ENCODE measurements at places on chromosomes 6 and 20. TPM values are rescaled to one million over a fixed set of nuclear protein-coding genes. Genes with fewer than 3 reads are reported as not detected.

Gene APOBEC2
- polyA plus RNA-seq, result 0.14 TPM

Gene ALDH8A1
- not detected for polyA plus RNA-seq

Gene RNF144B
- 27.9 TPM for polyA plus RNA-seq

Gene BMP7
- not detected for polyA plus RNA-seq

Gene SSTR4
- polyA plus RNA-seq, result not detected

Gene FOXC1
- polyA plus RNA-seq, result not detected

Gene ASIP
- polyA plus RNA-seq, result not detected

Gene ATRN
- 11.1 TPM for polyA plus RNA-seq

Gene TTK
- not detected for polyA plus RNA-seq

Gene HLA-DPA1
- polyA plus RNA-seq, result 796 TPM

Gene BPI
- polyA plus RNA-seq, result 8.2 TPM

Gene BANF2
- polyA plus RNA-seq, result not detected

Gene MOXD1
- not detected for polyA plus RNA-seq

Gene TPBG
- 0.39 TPM for polyA plus RNA-seq

Gene POPDC3
- polyA plus RNA-seq, result not detected

Gene CCN6
- polyA plus RNA-seq, result not detected
